Airway epithelial cell (primary cell): ENCODE measurements at places on chromosomes 4 and X. TPM values are rescaled to one million over a fixed set of nuclear protein-coding genes. Genes with fewer than 3 reads are reported as not detected.

GAGE12H gene
- total RNA-seq, result not detected in 2 replicates

TMPRSS11D gene
- 1.8 and 1.9 TPM in 2 replicates for total RNA-seq

C4orf54 gene
- total RNA-seq, result not detected in 2 replicates

ABCG2 gene
- 0.49 and 0.60 TPM in 2 replicates for total RNA-seq

ASB9 gene
- total RNA-seq, result 1.3 and 2.6 TPM in 2 replicates

DMRTC1 gene
- total RNA-seq, result not detected in 2 replicates

SYN1 gene
- 0.33 and 0.63 TPM in 2 replicates for total RNA-seq

GTPBP6 gene
- total RNA-seq, result 41.0 and 41.1 TPM in 2 replicates

LEF1 gene
- total RNA-seq, result 0.63 and 0.70 TPM in 2 replicates

KIT gene
- not detected in 2 replicates for total RNA-seq

ZCCHC18 gene
- total RNA-seq, result not detected in 2 replicates

AIMP1 gene
- total RNA-seq, result 28.4 and 32.4 TPM in 2 replicates

PDLIM5 gene
- total RNA-seq, result 45.3 and 61.5 TPM in 2 replicates

CHRDL1 gene
- not detected in 2 replicates for total RNA-seq

LGI2 gene
- total RNA-seq, result not detected in 2 replicates

FRMD7 gene
- total RNA-seq, result not detected in 2 replicates

VSIG4 gene
- not detected in 2 replicates for total RNA-seq

SETD7 gene
- 26.5 and 31.3 TPM in 2 replicates for total RNA-seq

MRFAP1 gene
- total RNA-seq, result 247 and 284 TPM in 2 replicates

IL13RA1 gene
- total RNA-seq, result 22.2 and 28.1 TPM in 2 replicates

TEX13B gene
- not detected in 2 replicates for total RNA-seq

UGT8 gene
- 1.2 and 2.2 TPM in 2 replicates for total RNA-seq

FAM47B gene
- not detected in 2 replicates for total RNA-seq

LRRC66 gene
- total RNA-seq, result not detected in 2 replicates

DCAF8L2 gene
- not detected in 2 replicates for total RNA-seq

USP53 gene
- total RNA-seq, result 11.3 and 15.7 TPM in 2 replicates

SOD3 gene
- 0.21 and 1.9 TPM in 2 replicates for total RNA-seq

HTR2C gene
- total RNA-seq, result not detected in 2 replicates

ZAR1 gene
- not detected in 2 replicates for total RNA-seq

FSTL5 gene
- total RNA-seq, result under 0.01 TPM in 1 of 2 replicates, not detected in the other
